Thyroid gland (tissue), 4 donors: ENCODE measurements at places on chromosomes 2 and 18.
A peak's percentile ranks its signal among the peaks of the same experiment; 100 is the strongest.

GRCh38 chr2:234858790-234859329 is 93.0 kb upstream of the SH3BP4 start:
- no peak for DNase-seq

GRCh38 chr18:906416-907114 is 1.9 kb downstream of the ADCYAP1 start:
- no peak for DNase-seq

GRCh38 chr2:51071191-51071590 is 39.3 kb upstream of the NRXN1 start:
- DNase-seq, result no peak

- no peak for DNase-seq
These were observed 96.9 kb downstream of the TGOLN2 start for GRCh38 chr2:85230679-85231467.

DNA sequence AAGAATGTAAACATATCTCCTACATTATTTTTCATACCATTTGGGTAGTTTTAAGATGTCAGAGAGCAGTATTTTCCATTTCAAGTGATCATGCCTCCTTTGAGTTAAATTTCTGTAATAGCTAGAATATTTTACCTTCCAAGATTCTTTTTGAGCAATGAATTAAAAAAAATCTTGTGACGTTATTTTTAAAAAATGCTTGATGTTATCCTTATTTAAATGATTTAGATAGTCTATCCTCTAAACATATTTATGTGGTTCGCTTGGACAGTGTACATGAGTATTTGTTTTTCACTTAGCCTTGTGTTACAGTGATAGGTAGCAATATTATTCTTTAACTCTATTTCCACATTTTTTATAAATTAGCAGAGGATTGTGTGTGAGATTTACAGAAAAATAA is 639.2 kb upstream of the CDH2 start:
- DNase-seq, result no peak

- peak; percentile 54 for DNase-seq
These were observed 657 bp downstream of the SGPP2 start for GRCh38 chr2:222424729-222425671.

- DNase-seq, result no peak
These were observed 61.3 kb downstream of the DDX18 start for GRCh38 chr2:117875786-117876185.

GRCh38 chr18:8794156-8794933 is 89.0 kb downstream of the MTCL1 start:
- no peak for DNase-seq

DNA sequence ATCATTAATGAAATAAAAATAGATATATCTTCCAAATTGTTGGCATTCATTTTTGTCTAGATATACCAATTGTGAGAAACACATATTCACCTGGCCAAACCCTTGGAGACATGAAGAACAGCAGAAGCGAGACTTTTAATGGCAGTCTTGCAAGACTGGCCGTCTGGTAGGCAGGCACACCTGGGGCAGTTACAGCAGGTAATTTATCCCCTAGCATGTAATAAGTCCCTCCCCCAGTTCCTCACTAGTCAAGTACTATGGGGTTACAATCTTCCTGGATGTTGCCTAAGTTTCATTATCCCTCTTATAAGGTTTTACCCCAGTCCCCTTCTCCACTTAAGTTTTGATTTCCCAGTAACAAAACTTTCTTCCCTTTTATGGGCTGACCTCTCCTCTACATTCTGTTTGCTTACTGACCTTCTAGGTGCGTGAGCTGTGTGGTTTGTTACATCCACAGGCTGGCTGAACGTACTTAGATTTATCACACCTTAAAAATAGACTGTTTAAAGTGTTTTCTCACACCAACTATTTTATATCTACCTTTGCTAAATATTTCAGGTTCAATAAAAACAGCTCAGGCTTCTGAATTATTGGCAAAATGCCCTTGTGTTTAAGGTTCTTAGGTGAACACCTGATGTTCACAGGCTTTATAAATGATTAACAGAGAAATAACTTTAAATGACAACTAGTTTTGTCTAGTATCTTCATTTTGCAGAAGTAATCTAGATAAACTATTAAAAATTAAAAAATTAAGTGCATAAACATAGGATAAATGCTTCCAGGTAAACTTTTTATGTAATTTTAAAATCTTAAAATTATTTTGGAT is 365.0 kb upstream of the TFPI start:
- no peak for DNase-seq

DNA sequence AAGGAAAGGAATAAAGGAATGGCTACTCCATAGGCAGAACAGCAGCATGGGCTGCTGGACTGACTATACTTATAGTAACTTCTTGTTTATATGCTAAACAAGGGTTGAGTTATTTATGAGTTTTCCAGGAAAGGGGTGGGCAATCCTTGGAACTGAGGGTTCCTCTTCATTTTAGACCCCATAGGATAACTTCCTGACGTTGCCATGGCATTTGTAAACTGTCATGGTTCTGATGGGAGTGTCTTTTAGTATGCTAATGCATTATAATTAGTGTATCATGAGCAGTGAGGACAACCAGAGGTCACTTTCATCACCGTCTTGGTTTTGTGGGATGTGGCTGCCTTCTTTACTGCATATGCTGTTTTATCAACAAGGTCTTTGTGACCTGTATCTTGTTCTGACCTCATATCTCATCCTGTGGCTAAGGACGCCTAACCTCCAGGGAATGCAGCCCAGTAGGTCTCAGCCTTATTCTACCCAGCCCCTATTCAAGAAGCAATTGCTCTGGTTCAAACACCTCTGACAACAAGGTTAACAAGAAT is 98.6 kb upstream of the CABLES1 start:
- DNase-seq, result no peak

DNA sequence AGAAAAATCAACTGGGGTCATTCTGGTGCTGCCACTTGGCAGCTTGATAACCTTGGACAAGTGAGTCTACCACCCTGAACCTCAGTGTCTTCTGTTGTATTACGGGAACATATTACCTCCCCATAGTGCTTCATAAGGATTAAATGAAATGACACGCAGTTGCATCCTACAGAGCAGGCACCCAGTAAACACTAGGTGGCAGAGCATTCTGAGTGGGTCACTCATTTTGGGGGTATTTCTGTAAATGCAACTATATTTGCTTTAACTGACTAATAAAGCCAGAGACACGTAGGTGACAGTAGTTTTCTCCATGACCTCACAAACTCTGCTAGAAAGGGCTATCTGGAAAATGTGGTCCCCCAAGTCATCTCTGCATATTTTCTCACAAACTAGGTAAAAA is 4.7 kb downstream of the CD226 start:
- DNase-seq, result no peak

DNA sequence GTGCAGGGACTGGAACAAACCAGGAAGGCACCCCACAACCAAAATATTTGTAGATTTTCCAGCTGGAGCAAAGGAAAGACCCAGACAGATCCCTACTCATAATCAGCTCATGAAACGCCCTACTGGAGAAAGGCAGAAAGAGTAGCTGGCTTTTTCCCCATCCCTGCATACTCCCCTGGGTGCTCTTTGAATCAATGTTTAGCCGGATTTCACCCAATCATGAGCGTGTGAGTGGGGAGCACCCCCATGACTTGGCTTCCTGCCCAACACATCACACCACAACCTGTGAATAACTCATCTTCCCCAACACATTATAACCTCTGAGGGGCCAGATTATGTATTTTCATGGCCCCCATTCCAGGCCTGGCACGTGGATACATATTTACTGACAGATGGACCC is 35.1 kb upstream of the SLC14A1 start:
- DNase-seq, result no peak

GRCh38 chr2:118223511-118223991 is 135.3 kb downstream of the INSIG2 start:
- DNase-seq, result no peak

- DNase-seq, result no peak
These were observed 28.2 kb upstream of the NFATC1 start for GRCh38 chr18:79367480-79367879.

- DNase-seq, result no peak
These were observed 48.9 kb downstream of the MEP1B start for GRCh38 chr18:32238635-32239268.
